ENCODE measurements at places on chromosomes 2 and 18.

DNA sequence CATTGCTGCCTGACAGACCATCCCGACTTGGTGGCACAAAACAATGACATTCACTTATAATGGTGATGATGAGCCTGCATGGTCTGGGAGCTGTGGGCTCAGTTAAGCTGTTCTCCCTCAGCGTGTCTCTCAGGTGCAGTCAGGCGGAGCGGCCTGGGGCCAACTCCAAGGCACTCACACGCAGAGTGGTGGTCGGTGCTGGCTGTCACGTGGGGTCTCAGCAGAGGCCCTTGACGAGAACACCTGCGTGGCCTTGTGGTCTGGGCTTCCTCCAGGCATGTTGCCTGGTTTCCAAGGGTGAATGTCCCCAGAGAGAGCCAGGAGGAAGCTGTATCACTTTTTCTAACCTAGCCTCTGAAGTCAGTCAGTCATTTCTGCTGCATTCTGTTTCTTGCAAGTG, 29.8 kb downstream of the ARMC9 start:
- DNase-seq: no peak

GRCh38 chr18:48566589-48566988, 27.8 kb downstream of the CTIF start:
- no peak for DNase-seq

- DNase-seq: no peak
Observed at GRCh38 chr2:211881449-211881848, 657.2 kb downstream of the ERBB4 start.

DNA sequence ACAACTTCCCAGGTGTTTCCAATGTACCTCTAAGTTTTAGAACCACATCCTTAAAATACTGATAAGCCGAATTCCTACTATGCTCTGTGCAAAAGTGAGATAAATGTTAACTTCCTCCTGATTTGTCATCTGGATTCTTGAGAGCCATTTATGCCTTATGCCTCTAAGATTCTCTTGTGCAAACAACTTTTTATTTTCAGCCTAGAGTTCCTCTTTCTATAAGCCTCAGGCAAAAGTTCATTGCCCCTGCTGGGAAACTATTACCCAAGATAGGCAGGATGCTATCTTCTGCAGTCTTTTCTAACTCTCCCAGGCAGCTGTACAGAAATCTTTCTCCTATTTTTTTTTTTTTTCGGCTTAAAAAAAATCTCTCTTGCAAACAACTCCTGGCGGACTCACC, 216.1 kb downstream of the KCNJ3 start:
- DNase-seq: no peak
